ENCODE measurements at places on chromosomes 4 and X.

- no peak for DNase-seq
Observed at GRCh38 chrX:10158279-10159144, 1.7 kb downstream of the CLCN4 start.

DNA sequence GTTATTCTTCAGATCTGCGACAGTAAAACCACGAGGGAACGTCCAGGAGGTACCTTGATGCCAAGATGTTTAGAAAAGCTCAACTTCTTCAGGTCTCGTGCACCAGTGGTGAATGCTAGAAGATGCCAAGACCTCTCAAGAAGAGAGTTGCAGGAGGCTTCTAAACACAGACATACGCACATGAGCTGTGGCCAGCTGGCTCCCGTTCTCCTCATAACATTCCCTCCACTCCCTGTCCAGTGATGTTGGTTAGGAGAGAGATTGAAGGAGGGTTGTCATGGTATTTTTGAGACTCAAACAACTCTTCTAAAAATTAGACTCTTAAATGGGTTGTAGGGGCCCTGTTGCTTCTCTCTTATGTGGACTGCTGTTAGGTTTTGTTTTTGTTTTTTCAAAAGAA lies 184.3 kb downstream of the QDPR start:
- no peak for DNase-seq

- no peak for DNase-seq
Observed at GRCh38 chr4:76279462-76279861, 27.1 kb upstream of the STBD1 start.

- DNase-seq: no peak
Observed at GRCh38 chr4:186514271-186514950, 41.0 kb downstream of the MTNR1A start.

DNA sequence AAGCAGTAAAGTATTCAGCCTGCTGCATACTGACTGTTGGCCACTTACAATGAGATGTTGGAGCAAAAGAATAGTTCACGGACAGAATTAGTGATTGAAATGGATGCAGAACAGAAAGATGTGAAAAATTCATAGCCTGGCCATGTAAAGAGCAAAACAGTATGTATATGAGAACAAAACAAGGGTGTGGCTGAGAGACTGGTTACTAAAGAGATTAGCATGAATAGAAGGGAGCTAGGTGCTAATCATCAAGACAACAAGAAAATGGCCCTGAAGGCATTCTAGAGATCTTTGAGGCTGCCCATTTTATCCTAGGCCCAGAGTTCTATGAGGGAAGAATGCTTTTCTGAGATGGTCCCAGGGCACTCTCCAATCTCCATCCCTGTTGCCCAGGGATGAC lies 208.5 kb downstream of the ARHGEF9 start:
- no peak for DNase-seq

- no peak for DNase-seq
Observed at GRCh38 chr4:8282134-8282641, 12.6 kb downstream of the HTRA3 start.

DNA sequence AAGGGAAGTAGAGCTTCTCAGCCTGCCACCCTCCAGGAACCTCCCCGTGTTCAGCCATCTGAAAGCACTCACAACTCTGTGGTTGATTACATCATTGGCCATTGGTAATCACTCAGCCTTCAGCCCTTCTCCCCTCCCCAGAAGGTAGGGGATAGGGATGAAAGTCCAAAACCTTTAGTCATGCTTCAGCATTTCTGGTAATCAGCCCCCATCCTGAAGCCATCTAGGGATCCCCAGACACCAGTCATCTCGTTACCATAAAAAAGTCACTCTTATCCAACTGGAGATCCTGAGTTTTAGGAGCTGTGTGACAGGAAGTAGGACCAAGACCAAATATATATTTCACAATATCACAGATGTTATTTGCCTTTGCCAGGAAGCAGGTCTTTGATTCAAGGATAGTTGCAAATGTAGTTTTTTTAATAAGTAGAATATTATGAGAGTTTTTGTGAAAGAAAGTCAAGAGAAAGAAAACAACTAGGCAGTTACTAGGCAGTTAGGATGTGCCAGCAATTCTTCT lies 364.6 kb upstream of the NOCT start:
- peak; percentile 94 for DNase-seq

DNA sequence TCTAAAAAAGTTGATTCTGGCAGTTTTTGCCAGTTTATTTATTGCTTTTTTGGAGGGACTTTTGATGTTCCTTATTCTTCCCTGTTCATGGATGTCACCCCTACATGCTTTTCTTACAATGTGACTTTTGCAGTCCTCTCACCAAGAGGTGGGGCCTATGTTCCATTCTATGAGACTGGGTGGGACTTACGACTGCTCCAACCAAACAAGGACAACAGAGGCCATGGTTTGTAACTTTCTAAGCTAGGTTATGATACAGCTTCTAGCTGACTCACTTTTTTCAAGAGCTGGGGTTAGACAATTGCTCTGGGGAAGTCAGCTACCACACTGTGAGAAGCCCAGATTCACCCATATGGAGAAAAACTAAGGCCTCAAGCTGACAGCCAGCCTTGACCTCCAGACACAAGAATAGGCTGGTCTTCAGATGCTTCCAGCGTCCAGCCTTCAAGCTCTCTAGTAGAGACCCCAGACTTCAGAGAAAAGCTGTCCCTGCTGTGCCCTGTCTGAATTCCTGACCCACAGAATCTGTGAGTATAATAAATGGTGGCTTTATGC lies 39.5 kb downstream of the ENOPH1 start:
- no peak for DNase-seq
